ENCODE measurements at places on chromosomes 12 and 14.
A peak's percentile ranks its signal among the peaks of the same experiment; 100 is the strongest.

- no peak for DNase-seq
These were observed 4.7 kb downstream of the SPRYD3 start for GRCh38 chr12:53074283-53074998.

- no peak for DNase-seq
These were observed 20.2 kb downstream of the RNF34 start for GRCh38 chr12:121420109-121420508.

GRCh38 chr14:69619012-69619411 is 7.6 kb downstream of the SUSD6 start:
- DNase-seq: no peak

- no peak for DNase-seq
These were observed 40.0 kb upstream of the NAP1L1 start for GRCh38 chr12:76124456-76124855.

GRCh38 chr12:32693036-32693435 is 13.9 kb downstream of the DNM1L start:
- DNase-seq: no peak

- DNase-seq: peak; percentile 44
These were observed 72.9 kb downstream of the TRAFD1 start for GRCh38 chr12:112198120-112198733.

GRCh38 chr12:47931187-47931586 is 26.4 kb upstream of the VDR start:
- DNase-seq: no peak

- DNase-seq: no peak
These were observed 15.6 kb downstream of the OTX2 start for GRCh38 chr14:56794557-56795283.

DNA sequence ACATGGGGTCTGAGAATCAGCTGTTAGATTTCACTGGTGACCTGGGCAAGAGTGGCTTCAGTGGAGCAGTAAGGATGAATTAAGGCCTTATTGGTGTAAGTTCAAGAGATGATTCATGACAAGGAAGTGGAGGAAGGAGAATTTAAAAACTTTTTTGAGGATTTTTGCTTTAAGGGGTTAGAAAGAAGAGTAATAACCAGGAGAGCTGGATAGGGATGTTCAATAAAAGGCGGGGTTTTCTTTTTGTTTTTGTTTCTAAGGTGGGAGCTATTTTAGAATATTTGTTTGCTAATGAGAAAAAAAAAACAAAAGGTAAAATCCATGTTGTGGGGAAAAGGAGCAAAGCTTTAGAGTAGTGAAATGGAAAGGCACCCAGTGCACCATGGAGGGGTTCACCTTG is 15.2 kb upstream of the TUBA1B start:
- DNase-seq: no peak

GRCh38 chr12:69676257-69677012 is 22.7 kb downstream of the BEST3 start:
- no peak for DNase-seq

DNA sequence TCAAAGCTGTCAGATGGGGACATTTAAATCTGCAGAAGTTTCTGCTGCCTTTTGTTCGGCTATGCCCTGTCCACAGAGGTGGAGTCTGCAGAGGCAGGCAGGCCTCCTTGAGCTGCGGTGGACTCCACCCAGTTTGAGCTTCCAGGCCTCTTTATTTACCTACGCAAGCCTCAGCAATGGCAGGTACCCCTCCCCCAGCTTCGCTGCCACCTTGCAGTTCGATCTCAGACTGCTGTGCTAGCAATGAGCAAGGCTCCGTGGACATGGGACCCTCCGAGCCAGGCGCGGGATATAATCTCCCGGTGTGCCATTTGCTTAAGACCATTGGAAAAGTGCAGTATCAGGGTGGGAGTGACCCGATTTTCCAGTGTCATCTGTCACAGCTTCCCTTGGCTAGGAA is 115.5 kb downstream of the FUT8 start:
- no peak for DNase-seq

DNA sequence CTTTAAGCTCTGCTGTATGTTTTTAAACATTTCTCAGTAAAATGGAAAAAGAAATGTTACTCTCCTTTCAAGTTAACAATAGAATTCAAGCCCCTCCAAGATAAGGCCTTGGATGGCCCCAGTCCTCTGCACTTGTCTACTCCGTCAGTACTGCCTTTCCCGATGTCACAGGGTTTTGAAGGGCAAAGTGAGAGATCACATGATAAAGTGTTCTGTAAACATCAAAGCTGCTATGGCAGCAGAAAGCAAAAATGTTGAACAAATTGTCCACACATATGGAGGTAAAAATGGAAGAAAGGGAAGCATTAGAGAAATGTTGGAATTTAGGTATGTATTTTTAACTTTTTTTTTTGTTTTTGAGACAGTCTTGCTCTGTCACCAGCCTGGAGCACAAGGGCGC is 33.5 kb upstream of the CDK2AP1 start:
- no peak for DNase-seq

DNA sequence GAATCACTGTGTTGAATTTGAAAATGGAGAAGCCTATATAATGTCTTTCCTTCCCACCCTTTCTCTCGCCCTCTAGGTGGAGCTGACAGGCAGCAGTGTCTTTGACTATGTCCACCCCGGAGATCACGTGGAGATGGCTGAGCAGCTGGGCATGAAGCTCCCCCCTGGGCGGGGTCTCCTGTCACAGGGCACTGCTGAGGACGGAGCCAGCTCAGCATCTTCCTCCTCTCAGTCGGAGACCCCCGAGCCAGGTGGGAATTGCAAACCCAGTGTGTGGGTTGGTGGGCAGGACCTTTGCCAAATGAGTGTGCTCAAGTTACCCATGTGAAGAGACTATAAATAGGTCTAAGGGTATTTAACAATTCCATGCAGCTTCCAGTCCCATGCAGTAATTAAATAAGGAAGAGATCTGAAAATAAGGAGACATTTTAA is 274.7 kb downstream of the EGLN3 start:
- no peak for DNase-seq

GRCh38 chr14:24311837-24312615 is 724 bp downstream of the LTB4R start:
- DNase-seq: no peak

DNA sequence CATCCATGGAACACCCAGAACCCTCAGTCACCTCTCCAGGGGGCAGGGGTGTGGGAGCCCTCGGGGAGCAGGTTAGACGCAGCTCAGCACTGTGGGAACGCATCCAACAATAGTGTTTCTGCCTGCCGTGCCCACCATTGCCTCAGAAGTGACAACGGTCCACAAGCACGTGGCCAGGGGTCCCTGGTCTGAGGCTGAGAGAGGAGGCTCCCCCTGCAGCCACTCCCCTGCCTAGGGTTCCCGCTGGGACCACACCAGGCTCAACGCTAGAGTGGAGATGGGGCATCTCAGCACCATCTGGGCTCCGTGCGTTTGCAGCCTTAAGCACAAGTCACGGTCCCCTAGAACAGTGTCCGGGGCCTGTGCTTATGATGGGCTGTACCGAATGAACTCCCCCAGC is 62.7 kb downstream of the TESC start:
- no peak for DNase-seq

- peak; percentile 68 for DNase-seq
These were observed 61.5 kb downstream of the LGMN start for GRCh38 chr14:92686900-92687427.

GRCh38 chr14:54085232-54085761 is 128.7 kb upstream of the BMP4 start:
- DNase-seq: no peak

GRCh38 chr12:31206038-31206670 is 119.8 kb downstream of the SINHCAF start:
- DNase-seq: peak; percentile 73

- DNase-seq: no peak
These were observed 30.6 kb downstream of the SCAF11 start for GRCh38 chr12:45959728-45960127.

GRCh38 chr12:6430124-6430989 is 14.4 kb upstream of the CD27 start:
- DNase-seq: peak; percentile 53

- DNase-seq: no peak
These were observed 14.5 kb upstream of the GPR162 start for GRCh38 chr12:6807170-6807569.

DNA sequence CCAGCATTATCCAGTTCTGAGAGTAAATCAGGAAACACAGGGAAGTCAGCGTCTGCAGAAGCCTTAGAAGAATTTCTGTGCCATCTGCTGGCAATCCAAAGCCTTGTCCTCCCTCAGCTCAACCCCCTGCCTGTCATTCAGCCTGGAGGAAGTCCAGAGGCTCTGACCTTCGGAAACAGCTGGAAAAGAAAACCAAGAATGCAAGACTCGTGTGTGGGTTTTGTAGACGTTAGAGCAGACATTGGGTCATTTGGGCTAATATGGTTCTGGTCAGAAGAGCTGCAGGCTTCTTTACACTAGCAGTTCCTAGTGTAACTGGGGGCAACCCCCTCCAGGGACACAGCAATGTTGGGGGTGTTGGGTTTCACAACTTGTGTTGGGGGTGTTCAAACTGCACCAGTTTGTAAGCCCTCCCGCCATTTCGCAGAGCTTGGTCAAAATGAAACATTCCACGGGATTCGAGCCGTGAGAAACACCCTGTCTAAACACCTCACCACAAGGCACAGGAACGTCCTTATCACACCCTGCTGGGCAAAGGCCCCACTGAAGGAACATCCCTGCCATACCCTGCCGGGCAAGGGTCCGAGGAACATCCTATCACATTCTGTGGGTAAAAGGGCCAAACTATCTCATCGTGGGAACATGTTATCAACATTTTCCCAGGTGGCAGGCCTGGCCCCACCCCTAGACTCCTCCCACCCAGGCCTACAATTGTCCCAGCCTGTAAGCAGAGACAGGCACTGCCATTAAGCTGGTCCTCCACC is 21.0 kb upstream of the SERPINA4 start:
- no peak for DNase-seq

DNA sequence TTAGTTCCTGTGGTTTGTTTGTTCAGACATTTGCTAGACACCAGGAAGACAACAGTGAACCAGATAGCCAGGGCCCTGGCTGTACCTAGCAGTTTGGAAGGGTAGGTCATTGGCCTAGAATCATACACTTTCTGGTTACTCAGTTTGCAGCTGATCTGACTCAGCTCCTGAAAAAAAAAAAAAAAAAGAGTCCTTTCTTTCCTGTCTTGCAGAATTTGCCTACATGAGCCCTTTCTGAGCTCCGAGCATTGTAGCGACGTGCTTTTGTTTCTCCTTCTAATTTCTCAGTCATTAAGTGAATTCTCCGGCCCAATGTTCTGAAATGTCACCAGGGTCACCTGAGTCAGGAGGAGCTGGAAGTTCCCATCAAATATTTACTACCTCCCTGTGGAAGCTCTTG is 2.4 kb downstream of the CABP1 start:
- no peak for DNase-seq

GRCh38 chr14:31096255-31096654 is 70.1 kb upstream of the STRN3 start:
- no peak for DNase-seq

DNA sequence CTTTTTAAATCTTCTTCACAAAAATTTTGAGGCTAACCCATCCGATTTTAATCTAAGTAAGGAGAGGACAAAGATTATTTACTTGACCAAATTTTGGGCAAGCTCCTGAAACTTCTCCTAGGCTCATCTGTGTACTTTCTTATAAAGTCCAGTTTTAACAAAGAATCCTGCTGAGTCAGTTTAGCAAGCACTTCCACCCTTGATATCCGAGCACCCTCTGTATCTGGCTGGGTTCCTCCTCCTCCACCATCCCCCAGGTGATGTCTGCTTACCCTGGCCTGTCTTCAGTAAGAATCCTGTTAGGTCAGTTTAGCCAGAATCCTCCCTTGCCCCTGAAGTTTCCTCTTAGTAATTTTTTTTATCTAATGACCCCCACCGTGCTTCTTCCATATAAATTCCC is 140.5 kb downstream of the PHLDA1 start:
- DNase-seq: no peak

- DNase-seq: no peak
These were observed 12.6 kb downstream of the C12orf43 start for GRCh38 chr12:121003650-121004049.

DNA sequence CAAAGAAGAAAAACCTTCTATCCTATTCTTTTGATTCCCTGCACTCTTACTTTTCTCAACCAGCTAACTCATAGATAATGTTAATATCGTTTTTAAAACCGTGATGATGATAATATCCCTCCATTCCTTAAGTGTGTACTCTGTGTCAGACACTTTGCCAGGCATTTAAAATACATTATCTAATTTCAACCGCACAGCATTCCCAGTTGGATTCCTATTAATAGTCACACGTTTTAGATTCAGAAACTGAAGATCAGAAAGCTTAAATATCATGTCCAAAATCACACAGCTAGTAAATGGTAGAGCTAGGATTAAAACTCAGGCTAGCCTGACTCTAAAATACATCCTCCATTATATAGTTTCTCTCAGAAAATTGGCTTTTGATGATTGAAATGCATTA is 366.0 kb downstream of the NELL2 start:
- DNase-seq: no peak

- DNase-seq: no peak
These were observed 230.5 kb downstream of the PCNX1 start for GRCh38 chr14:71137536-71138447.

DNA sequence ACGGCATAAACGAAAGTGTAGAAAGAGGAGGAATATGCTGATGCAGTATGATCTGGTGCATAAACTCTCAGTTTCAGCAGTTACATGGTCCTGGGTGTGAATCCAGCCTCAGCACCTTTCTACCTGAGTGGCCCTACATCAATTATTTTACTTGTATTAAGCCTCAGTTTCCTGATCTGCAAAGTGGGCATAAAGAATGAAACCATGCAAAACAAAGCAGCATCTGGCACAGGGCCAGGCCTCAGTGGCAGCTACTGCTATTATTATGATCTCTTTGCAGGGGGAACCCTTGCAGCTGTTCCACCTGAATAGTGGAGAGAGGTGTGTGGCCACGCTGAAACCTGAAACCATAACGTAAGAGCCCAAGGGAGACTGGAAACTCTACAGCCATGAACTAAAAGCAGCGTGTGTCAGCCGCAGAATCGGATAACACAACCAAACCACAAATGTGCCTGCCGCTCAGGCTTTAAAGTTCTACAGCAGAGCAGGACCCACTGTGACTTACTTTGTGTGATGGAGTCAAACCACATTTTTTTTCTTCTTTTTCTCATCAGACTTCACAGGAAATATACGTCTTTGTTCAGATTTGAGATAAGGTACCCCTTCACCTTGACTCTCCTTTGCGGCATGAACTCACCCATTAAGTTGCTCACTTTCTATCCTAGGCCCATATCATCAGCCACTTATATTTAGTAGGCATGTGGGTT is 29.2 kb upstream of the FOS start:
- peak; percentile 33 for DNase-seq

GRCh38 chr14:99509871-99510555 is 28.8 kb downstream of the CCNK start:
- DNase-seq: no peak

- DNase-seq: peak; percentile 48
These were observed 82.4 kb downstream of the PPM1A start for GRCh38 chr14:60331201-60332045.

- DNase-seq: no peak
These were observed 51.1 kb downstream of the HSPB8 start for GRCh38 chr12:119229837-119230236.

DNA sequence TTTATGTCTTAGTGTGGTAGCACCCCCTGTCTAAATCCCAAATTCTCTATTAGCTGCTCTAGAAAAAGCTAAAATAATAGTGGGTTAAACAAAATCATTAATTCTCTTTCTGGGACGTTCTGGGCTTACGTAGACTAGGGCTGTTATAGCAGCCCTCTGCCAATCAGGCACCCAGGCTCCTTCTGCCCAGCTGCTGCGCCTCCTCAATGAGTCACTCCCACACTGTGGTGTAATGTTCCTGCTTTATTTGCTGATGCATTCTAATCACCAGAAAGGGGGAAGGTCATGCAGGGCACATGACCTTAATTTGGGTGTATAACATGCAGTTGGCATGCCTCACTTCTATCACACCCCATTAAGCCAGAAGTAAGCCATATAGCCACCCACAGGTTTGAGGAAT is 294.5 kb downstream of the GALC start:
- DNase-seq: no peak

- DNase-seq: no peak
These were observed 309.1 kb upstream of the FKBP4 start for GRCh38 chr12:2485681-2486080.
